ENCODE measurements at places on chromosomes 3 and 15. TPM values are rescaled to one million over a fixed set of nuclear protein-coding genes. Genes with fewer than 3 reads are reported as not detected.
A peak's percentile ranks its signal among the peaks of the same experiment; 100 is the strongest.

GRCh38 chr3:98874602-98875249 is 26.8 kb downstream of the DCBLD2 start:
- DNase-seq: no peak

DNA sequence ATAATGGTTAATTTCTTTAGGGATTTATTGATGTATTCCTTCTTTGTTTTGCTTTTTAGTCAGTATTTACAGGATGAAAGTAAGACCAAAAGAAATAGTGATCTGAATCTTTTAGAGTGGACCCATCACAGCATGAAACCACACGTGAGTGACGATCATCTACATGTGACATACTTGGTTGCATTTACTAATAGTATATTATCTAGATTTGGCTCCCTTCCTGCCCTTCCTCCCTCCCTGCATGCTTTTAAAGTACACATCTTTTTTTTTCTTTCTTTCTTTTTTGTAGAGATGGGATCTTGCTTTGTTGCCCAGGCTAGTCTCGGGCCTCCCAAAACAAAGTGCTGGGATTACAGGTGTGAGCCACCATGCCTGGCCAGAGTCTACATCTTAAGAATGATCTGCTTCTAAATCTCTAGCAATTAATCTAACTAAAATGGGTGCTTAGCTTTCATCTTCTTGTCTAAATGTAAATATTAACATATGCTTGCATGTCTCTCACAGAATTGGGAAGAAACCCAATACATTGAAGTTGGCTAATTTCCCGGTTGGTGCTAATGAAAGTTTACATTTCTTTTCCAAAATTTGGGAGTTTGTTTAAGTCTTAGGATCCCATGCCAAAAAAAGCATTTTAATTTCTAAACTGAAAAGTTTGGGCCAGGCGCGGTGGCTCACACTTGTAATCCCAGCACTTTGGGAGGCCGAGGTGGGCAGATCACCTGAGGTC is 38.0 kb downstream of the SENP2 start:
- no peak for DNase-seq

DNA sequence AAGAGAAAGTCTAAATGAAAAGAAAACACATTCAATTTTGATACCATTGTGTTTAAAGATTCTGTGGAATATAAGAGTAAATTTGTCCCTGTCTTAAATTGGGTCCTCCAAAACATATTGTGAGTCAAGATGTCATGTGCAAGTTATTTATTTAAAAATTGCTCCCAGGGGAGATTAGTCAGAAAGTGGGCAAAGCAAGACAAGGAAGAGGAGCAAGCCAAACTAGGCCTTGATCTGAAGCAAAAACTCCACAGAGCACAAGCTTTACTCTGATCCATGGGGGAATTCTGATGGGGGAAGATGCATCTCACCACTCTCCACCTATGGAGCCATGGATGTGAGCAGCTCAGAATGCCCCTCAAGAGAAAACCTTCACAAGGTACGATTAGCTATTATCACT is 342.8 kb upstream of the IL12A start:
- DNase-seq: no peak

DNA sequence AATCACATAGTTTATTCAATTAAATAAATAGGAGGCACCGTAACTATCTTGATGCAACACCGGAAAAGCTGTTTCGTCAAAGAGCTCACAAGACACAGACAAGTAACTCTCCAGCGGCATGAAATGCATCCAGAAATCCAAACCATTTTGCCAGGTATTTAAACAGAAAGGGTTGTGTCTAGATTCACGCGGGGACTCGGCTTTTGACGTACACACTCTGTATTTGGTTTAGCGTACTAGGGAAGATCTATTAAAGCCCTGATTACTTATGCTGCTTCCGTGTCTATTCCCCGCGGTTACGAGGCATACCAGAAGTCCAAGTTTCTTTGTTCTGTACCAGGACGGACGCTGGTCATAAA is 718 bp downstream of the BNIP2 start:
- DNase-seq: peak; percentile 90

GRCh38 chr15:47570044-47570443 is 147.3 kb upstream of the SEMA6D start:
- no peak for DNase-seq

DNA sequence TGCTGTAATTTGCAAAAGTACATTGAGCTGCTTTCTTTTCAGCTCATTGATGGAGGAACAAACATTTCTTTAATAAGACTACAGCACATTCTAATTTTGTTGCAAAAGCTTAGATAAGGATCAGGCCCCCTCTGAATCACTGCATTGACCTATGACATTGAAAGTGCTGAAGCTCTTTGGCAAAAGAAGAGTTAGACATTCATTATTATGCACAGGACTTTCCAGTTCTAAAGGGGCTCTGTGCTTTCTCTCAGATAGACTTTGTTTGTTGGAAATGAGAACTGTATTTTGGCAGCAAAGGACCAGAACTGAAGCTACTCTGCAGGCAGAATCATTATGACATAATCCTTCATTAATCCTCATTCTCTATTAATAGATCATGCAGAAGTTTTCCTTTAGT is 252.9 kb upstream of the SOX2 start:
- DNase-seq: no peak

GRCh38 chr15:90558171-90558573 is 28.4 kb downstream of the CRTC3 start:
- peak; percentile 82 for DNase-seq

VWA5B2 gene
- total RNA-seq: not detected

RBP2 gene
- not detected for total RNA-seq

STRIT1 gene
- total RNA-seq: not detected

ANO10 gene
- total RNA-seq: 54.0 TPM

EXD1 gene
- total RNA-seq: under 0.01 TPM
